ENCODE measurements at places on chromosomes 4 and X. TPM values are rescaled to one million over a fixed set of nuclear protein-coding genes. Genes with fewer than 3 reads are reported as not detected.

GRCh38 chr4:84167564-84167963 lies 331.5 kb downstream of the NKX6-1 start:
- DNase-seq, result no peak

DNA sequence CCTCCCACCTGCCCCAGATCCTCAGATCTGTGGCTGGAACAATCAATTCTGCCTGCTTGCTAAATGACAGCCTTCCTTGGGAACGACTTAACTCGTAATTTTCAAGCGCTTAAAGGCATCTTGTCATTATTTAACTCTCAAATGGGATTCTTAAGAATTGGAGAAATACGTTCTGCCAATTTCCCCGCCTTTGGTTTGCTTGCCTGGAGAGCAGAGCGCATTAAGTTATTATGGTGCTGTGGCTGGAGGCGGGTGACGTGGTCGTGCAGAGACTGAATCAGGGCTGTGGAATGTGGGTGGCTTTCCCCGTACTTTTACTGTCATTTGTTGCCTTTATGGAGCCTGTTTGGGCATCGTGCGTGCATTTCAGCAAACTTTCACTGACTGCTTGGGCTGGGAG lies 78.9 kb upstream of the PSAPL1 start:
- no peak for DNase-seq

- DNase-seq, result no peak
Observed at GRCh38 chrX:107567370-107567769, 60.9 kb upstream of the PRPS1 start.

GRCh38 chrX:20028588-20028987 lies 37.7 kb upstream of the BCLAF3 start:
- DNase-seq, result no peak

- no peak for DNase-seq
Observed at GRCh38 chr4:78704981-78705683, 71.0 kb upstream of the BMP2K start.

DNA sequence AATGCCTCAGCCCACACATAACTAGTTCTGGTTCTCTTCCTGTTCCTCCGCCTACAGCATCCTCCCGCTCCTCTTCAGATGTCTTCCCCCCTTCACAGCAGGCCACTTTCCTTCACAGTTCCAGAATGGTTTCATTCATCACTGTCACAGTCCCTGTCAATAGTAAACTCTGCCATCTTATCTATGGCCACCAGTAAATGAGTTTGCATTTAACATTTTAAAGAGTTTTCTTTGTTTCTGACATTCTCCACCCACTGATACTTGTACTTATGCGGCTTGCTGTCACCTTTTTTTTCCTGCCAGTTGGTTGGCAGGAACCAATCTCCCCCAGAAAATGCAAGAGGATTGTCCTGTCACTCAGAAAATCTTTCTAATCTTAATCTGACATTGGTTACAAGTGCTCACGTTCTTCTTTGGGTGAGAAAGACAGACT lies 114.1 kb downstream of the GLUD2 start:
- no peak for DNase-seq

GRCh38 chr4:16472537-16472936 lies 246.3 kb upstream of the TAPT1 start:
- DNase-seq, result no peak

Gene WAS
- total RNA-seq, result 4.5 TPM

Gene SHROOM2
- total RNA-seq, result 2.7 TPM

- peak; percentile 55 for DNase-seq
Observed at GRCh38 chr4:38609614-38610013, 54.4 kb upstream of the KLF3 start.

Gene CSAG3
- total RNA-seq, result not detected

Gene ARHGAP36
- total RNA-seq, result not detected

GRCh38 chr4:150176547-150176946 lies 98.3 kb downstream of the DCLK2 start:
- DNase-seq, result no peak

- DNase-seq, result no peak
Observed at GRCh38 chr4:109238746-109239145, 63.7 kb downstream of the COL25A1 start.

GRCh38 chrX:38220415-38221390 lies at the start of gene SRPX:
SRPX (minus strand) TSS chrX:38220871; CDS start chrX:38220792, 79 bp downstream.
- DNase-seq, result no peak

Gene VEGFD
- 1.6 TPM for total RNA-seq

Gene NWD2
- total RNA-seq, result 0.08 TPM

DNA sequence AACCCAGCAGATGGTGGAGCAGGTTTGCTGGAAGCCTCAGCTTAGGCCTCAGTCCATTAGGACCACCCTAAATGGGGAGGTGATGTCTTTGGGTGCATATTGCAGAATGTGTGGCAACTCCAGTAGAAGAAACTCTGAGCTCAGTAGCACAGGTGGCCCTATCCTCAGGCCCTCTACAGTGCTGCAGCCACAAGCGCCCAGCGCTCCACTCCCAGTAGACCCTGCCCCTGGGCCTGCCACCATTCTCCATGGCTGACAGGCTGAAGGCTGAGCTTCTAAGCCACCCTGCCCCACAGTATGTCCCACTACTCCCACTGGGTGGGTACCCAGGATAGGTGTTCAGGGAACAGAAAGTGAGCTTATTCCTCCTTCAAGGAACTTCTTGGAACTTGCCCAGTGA lies 162.8 kb upstream of the MAMLD1 start:
- DNase-seq, result peak; percentile 53

Gene ADH1C
- total RNA-seq, result 4.9 TPM

Gene SHROOM4
- total RNA-seq, result 9.2 TPM

- no peak for DNase-seq
Observed at GRCh38 chrX:150936556-150936955, 38.1 kb upstream of the CD99L2 start.

Gene CTSO
- total RNA-seq, result 11.4 TPM

- no peak for DNase-seq
Observed at GRCh38 chr4:80134936-80135701, 62.1 kb upstream of the ANTXR2 start.

DNA sequence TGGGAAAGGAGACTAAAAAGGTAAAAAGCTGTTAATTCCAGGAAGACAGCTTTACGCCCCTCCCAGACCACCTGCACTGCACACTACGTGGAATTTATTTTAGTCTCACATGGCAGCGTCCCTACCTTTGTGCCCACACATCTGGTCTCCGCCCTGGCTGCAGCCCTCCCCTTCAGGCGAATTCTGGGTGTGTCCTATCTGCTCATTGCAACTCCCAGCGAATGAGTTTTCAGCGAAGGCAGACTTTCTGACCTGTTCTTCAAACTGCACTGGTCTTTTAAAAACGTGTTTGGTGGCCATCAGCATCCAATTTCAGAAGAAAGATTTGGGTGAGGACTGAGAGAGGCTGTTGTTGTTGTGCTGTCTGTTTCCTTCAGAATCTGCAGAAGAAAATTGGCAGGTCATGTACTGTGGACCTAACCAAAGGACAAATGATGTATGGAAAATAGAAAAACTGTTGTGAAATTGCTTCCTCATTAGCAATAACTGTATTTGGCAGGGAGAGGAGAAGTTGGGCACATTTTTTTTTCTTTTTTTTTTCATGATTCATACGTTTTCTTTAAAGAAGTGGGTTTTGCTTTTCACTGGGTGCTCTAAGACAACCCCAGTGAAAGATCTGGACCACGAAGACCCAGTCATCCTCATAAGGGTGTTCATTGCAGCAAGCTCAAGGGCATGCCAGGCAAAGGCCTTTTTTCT lies 4.2 kb downstream of the TLR8 start:
- DNase-seq, result no peak

GRCh38 chr4:26802790-26803189 lies 57.9 kb upstream of the STIM2 start:
- DNase-seq, result no peak

Gene SH3TC1
- total RNA-seq, result 13.9 TPM

- no peak for DNase-seq
Observed at GRCh38 chrX:128599632-128600031, 547.4 kb upstream of the ACTRT1 start.

DNA sequence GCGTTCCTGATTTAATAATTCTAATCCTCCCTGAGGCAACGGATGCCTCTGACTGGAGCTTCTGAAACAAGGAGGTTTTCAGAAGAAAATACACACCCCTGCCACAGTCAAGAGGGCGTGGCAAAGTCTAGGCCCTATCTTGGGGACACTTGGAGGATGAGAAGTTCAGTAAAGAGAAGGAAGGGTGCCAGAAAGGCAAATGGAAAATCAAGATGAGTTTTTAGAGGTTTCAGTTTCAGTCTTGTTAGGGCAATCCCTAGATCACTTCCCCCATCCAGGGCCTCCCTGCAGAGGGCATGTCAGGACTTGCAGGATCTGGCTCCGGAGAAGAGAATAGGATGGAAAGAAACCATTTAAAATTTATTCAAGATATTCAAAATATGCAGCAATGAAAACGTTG lies 28.5 kb upstream of the FGF2 start:
- peak; percentile 60 for DNase-seq

DNA sequence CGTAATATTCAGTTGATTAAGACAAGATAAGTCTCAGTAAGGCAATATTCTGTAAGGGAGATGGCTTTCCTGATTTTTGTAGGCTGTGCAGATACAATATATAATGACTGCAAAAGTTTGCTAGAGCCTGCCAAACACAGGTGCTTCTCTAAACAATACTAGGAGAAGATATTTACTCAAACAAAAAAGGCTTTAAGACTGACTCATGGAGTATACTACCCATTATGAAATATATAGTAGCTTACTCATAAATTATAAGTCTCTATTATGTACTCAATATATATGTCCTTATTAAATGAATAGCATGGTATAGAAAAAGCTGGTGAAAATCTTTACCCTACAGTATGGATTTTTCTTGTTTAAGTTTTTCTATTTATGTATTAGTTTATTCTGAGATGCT lies 93.2 kb upstream of the IL15 start:
- no peak for DNase-seq

Gene RHOXF2B
- not detected for total RNA-seq

Gene SPON2
- total RNA-seq, result 20.8 TPM

Gene TCEAL6
- total RNA-seq, result not detected

Gene UGT8
- total RNA-seq, result 0.11 TPM

DNA sequence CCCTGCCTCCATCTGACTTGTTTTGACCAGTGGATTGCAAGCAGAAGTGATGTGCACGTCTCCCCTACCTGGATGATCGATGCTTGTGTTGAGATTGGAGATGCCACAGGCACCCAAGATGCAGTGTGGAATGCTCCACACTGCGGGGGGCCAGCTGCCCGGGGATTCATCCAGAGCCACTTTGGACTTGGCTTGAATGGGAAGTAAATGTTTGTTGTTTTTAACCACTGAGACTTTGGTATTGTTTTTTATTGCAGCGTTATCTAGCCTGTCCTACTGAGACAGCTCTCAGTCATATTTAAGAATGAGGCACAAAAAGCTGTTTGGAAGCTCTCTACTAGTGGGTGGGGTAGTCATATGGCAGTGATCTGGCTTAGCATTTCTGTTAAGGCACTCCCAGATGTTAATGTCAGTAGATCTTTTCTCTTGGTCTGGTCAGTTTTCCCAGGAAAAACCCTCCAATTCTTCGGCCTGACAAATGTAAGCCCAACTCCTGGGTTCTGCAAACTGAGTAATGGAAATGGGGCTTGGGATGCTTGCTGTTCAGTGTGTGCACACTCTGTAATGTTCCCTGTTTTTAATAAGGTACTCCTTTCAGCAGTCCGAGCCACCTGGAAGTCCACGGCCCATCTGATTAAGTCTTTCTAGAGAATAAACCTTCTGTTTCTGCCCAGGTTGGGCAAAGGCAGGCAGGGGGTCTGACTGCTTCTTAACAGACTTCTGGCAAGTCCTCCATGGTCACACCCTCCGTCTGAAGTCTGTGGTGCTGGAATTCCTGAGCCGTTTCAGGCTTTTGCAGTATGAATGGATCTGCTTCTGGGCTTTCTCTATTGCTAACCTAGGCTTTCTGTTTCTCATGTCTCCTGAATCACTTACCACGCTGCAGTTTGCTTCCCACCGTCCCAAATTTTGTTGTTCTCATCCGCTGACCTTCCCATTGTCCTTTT lies 74.8 kb downstream of the WWC2 start:
- no peak for DNase-seq

- DNase-seq, result no peak
Observed at GRCh38 chr4:137707626-137708025, 175.3 kb upstream of the PCDH18 start.

DNA sequence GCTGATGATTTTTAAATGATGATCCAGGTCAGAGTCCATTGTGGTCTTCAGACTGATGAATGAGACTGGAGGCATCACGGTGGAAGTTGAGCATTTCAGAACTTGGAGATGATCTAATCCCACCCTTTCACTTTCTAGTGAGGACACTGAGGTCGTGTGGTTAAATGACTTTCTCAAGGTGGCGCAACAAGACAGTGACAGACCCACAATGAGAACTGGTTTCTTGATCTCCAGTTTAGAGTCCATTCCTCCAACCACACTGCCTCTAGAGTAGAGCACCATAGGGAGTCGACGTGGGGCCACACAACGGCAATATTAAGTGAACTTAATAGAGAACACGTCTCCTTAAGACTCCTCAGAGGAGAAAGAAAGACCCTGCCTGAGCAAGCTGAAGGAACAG lies 381.0 kb downstream of the UNC5C start:
- DNase-seq, result no peak

DNA sequence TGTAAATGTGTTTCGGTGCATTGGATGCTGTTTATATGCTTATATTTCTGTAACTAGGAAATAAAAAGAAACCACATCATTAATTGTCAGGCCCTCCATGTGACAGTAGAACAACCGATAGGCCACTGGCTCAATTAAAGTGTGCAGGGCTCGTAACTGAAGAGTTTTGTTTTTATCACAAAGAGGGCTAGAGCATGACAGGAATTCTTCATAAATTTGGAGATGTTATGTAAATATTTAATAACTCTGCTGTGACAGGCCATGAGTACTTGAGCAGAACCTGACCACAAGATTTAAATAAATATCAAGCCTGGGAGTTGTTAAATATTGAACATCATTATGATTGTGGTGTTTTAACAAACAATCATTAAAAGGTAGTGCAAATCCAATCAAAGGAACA lies 55.9 kb downstream of the MID1 start:
- DNase-seq, result no peak

Measured in right atrium auricular region (tissue), 2 donors.